ENCODE measurements at places on chromosomes 7 and 10.

GRCh38 chr10:119282446-119282845 lies 75.1 kb downstream of the GRK5 start:
- DNase-seq, result no peak

GRCh38 chr7:151210087-151210854 lies at the start of gene H2BK1:
Gene H2BK1 (minus strand): TSS chr7:151210488. CDS start chr7:151210318, 170 bp downstream.
- DNase-seq, result no peak

- DNase-seq, result no peak
Observed at GRCh38 chr7:43625980-43626379, 43.1 kb downstream of the STK17A start.

DNA sequence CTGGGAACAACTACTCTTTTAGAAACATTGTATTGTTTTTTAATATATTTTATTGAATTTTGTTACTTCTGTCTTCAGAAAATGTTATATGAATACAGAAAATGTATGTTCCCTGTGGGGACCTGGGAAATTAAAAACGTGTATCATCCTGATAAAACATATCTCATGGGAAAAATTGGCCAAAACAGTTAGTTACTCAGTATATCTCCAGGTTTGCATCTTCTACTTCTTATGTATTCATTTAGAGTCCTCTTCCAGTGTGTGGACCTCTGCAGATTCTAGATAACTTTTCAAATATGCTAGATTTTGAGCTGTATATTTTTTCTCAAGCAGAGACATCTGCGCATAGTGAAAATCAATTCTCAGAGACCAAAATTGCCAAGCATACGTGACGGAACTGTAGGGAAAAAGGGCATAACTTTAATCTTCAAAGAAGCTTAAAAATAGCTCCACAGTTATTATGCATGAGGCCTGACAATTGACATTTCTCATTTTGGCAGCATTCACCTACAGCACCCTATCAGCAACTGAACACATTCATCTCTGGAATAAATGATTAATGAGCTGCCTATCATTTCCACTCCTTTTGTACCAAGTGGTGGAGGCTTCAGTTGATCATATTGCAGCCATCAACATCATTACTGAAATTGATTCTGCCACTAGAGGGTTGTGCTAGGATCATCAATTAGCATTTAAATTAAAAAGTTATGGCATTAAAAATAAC lies 26.4 kb upstream of the UMAD1 start:
- DNase-seq, result no peak

Measured in NCI-H1048 (cell line).